ENCODE measurements at places on chromosomes 5 and 9.
A peak's percentile ranks its signal among the peaks of the same experiment; 100 is the strongest.

DNA sequence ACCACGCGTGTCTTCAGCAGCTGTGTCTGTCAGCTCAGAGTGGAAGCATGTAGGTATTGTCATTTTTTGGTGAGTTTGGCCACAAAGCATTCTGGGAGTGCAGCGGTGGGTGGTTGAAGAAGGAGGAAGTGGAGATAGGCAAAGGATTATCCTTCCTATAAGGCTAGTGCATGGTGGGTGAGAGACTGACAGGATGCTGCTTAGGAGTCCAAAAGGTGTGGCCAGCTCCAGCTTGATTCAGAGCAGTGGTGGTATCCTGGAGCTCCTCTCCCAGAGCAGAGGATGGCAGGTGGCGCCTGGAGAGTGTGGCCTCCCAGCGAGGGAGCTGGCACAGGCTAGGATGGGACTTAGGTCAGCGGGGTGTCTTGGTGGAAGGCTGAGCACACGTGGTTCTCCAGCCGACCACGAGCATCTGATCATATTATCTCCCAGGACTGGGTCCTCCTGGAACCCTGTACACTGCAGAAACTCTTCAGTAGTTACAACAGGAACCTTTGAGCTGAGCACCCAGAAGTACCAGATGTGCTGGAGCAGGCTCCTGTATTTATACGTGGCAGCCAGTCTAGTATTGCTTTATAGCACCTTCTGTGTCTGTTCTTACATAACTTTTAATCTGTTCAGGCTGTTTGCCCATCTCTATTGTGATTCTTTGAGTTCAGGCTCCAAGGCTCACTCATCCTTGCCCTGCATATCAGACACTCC lies 29.6 kb downstream of the MAML1 start:
- DNase-seq, result peak; percentile 75

DNA sequence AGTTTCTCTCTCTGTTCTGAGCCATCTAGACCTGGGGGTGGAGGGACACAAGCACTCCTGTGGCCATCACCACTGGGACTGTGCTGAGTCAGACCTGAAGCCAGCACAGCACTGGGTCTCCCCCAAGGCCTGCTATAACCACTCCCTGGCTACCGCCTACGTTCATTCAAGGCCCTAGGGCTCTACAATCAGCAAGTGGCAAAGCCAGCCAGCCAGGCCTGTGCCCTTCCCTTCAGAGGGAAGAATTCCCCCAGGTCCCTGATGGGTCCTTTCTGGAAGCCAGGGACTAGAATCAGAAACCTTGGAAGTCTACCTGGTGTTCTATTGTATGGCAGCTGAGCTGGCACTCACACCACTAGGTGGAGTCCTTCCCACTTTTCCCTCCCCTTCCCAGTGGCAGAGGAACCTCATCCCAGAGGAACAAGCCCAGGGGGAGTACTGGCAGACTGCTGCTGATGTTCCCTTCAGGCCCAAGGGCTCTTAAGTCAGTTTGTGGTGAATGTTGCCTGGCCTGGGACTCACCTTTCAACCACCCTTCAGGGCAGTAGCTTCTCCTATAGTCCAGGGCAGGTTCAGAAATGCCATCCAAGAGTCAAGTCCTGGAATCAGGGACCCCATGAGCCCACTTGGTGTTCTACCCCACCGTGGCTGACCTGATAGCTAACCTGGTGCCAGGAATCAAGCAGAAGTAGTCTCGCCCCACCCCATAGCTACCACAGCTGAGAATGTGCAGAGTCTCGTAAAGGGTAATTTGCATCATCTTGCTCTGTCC lies 20.0 kb downstream of the JMY start:
- no peak for DNase-seq

- no peak for DNase-seq
Observed at GRCh38 chr5:176922817-176923216, 23.7 kb upstream of the HK3 start.

GRCh38 chr5:137207023-137207760 lies 291.9 kb downstream of the SPOCK1 start:
- no peak for DNase-seq

DNA sequence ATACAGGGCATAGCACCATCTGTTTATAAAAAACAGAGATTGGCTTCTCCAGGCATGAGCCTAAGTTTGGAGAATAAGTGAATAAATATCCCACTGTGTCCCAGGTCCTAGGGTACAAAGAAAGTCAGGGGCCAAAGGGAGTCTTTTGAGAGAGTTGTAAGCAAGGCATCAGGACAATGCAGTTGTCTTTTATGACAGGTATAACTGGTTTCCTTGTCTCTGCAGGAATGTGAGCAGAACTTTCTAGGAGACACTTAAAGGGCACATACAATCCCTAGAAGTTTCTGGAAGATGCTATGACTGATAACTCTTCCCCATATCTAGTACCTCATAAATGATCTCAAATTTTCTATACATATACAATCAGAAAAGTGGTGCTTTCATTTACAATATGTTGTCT lies 245.6 kb upstream of the RGMB start:
- no peak for DNase-seq
